Fibroblast of skin of abdomen (primary cell): ENCODE measurements at places on chromosomes 6 and 20.

GRCh38 chr20:63810730-63811490 is 20.2 kb downstream of the ZBTB46 start:
- DNase-seq: no peak

- DNase-seq: peak; percentile 45
Measured at GRCh38 chr6:111361648-111362047, 121.4 kb downstream of the REV3L start.

DNA sequence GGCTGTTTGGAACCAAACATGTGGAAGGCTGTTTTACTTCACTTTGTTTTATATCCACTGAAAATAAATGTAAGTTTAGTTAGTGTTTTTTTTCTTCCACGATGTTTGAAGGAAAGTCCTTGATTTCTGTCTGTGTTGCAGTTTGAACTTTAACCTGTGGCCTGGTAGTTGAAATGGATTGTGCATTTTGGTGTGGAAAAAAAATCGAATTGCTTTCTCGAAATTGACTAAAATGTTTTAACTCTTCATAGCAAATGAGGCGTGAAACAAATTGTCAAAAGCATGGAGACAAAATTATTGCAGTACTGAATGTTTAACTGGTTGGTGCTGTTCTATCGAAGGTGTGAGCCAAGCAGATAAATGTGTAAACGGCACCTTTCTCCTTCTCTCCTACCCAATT is 24.5 kb downstream of the ARID1B start:
- DNase-seq: no peak

DNA sequence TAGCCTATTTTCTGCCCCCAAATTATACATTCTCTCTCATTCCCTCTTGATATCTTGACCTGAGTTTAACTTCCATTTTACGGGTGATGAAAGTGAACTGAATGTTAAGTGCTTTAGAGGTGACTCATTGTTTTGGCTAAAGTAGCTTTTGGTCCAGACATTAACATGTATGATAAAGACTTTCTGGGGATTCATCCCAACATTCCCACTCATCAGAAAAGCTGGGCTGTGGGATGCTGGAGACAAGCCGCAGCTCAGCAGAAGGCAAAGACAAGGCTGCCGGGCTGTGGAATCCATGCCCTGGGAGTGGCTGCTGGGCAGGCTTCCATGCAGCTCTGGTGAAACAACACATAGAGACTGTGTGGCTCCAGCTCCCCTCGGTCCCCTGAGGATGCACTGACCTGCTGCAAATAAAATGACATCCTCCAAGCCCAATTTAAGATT is 89.9 kb upstream of the SYNDIG1 start:
- peak; percentile 94 for DNase-seq

DNA sequence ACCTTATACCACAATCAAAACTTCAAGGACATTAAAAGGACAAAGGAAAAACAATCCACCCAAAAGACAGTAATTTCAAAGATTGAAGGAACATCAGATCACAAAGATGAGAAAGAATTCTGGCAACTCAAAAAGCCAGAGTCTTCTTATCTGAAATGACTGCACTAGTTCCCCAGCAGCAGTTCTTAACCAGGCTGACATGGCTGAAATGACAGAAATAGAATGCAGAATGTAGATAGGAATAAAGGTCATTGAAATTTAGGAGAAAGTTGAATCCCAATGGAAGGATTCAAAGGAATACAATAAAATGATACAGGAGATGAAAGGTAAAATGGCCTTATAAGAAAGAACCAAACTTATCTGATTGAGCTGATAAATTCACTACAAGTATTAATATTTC is 231.4 kb downstream of the CD109 start:
- DNase-seq: no peak

- no peak for DNase-seq
Measured at GRCh38 chr6:154367839-154368695, 11.5 kb upstream of the IPCEF1 start.

DNA sequence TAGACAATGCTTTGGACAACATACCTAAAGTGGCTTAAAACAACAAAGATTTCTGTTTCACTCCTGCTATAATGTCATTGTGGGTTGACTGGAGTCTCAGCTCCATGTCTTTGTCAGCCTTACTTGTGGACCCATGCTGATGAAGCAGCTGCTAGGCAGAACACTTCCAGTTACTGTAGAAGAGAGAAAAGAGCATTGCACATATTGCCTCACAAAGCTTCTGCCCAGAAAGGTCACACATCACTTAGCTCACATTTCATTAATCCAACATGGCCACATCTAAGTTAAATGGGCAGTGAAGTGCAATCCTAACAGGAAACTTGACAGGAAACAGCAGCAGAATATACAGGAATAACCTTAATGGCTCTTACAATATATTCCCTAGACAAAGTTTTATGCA is 480.5 kb upstream of the HTR1E start:
- DNase-seq: no peak

DNA sequence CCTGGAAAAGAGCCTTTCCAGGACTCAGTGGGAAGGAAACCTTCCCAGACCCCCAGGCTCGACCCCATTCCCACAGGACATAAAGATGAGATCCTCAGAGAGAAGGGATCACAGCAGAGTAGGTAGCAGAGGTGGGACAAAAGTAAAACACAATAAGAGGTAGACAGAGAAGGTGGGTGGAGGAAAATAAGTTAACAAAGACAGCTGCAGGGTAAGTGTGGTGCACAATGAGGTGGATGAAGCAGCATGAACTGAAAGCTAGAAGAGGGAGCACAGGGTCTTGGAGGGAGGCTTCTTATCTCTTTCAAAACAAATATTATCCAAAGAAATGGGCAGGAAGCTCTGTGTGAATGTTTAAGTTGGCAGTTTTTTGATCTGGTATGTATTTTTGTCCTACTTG is 14.0 kb upstream of the MAP7 start:
- DNase-seq: no peak

GRCh38 chr20:36035745-36036144 is 67.4 kb downstream of the CNBD2 start:
- peak; percentile 28 for DNase-seq

- DNase-seq: peak; percentile 83
Measured at GRCh38 chr6:47083586-47084047, 41.5 kb upstream of the ADGRF1 start.

DNA sequence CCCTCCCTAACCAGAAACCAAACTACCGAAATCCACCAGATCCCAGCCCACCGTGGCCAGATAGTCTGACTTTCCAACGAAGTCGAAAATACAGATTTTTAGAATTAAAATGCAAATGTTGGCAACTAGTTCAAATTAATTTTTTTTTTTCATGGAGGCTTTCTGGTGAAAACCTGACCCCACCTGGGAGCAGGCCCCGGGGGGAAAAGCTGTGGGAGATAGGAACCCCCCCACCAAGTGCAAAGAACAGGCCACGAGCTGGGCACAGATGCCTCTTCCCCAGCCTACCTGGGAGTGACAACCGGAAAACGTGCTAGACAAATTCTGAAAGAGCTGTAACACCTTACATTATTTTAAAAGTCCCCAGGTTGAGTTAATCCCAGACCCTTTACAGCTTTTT is 333.8 kb downstream of the PREX1 start:
- DNase-seq: no peak

DNA sequence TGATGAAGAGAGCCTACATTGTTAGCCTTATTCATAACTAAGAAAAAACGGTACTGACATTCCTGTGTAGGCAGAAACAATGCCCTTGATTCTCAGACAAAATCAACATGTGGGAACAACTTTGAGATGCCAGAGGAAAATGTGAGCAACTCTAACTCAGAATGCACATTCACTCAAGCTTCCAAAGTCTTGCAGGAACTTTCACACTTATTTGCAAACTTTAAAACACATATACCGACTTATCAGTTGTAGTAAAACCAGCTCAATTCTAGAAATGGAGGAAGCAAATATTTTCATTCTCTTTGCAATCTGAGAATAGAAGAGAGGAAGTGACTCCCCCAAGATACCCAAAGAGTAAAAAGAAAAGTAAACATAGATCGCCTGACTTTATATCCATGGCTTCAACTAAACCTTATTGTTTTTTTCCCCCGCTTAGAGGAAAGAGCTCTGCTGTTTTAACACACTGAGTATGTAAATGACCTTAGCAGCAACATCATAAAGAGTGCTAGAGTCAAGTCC is 117.6 kb downstream of the EPB41L2 start:
- no peak for DNase-seq
